ENCODE measurements at places on chromosomes 4 and X.

DNA sequence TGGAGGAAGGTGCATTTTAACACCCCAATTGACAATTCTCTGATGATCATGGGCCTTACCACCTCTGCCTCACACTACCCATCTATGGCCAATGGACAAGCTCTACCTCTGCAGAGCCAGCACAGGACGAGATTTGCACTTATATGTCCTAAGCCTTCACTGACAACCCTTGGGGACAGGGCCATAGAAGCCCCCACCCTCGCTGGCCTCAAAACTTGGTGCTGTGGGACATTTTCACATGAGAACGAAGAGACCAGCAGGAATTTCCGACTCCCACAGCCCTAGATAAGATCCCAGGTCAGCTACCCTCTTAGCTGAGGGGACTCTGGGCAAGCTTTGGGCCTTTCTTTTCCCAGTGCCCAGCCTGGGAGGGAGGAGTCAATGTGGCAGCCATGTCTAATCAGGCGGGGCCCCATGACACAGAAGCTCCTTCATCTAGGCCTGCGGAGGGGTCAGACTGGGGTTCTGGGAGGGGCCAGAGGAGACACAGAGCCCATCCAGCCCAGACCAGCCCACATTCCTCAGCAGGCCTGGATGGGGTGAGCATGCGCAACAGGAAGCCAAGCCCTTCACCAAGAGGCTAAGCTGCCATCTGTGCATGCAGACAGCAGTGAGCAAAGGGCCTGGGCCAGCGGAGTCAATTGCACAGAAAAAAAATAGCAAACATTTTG, 12.1 kb downstream of the PJA1 start:
- DNase-seq, result no peak

DNA sequence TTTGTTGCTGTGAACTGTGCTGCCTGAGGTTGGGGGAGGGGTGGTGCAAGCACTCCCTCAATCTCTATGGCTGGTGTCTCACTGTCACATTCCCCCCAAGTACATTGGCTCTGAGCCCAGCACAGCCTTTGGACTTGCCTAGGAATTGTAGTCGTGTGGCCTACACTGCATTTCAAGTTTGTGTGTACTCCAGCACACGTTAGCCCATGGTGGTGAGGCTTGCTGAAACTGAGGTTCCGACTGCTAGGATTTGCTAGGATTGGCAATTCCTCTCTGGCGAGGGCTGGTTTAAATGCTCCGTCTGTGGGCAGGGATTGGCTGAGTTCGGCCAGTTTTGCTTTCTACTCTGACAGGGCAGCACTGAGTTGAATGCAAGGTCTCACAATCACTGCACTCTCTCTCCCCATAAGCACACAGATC, 121.7 kb upstream of the CXXC4 start:
- peak; percentile 39 for DNase-seq

DNA sequence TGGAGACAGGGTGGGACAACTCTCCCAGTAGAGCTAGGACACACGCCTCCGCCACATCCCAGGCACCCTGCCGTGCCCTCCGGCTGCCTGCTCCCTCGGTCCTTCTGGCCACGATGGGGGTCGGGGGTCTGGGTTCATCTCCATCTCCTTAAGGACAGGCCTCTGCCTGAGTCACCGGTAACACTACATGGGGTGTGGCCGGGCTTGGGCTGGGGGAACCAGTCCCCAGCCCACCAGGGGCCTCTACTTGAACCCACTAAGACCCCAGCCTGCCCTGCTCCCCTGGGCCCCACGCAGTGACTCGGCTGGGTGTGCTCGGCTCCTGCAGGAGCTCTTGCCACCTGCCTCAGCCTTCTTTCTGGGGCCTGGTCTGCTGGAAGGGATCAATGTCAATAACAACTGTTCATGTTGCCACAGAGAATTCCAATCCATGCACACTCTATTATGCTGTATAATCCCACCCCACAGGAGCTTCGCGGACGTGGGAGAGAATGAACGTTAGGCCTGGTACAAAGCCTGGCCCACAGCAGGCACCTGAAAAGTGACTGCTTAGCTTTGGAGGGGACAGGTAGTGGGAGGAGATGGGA, 177.7 kb upstream of the PSAPL1 start:
- no peak for DNase-seq

DNA sequence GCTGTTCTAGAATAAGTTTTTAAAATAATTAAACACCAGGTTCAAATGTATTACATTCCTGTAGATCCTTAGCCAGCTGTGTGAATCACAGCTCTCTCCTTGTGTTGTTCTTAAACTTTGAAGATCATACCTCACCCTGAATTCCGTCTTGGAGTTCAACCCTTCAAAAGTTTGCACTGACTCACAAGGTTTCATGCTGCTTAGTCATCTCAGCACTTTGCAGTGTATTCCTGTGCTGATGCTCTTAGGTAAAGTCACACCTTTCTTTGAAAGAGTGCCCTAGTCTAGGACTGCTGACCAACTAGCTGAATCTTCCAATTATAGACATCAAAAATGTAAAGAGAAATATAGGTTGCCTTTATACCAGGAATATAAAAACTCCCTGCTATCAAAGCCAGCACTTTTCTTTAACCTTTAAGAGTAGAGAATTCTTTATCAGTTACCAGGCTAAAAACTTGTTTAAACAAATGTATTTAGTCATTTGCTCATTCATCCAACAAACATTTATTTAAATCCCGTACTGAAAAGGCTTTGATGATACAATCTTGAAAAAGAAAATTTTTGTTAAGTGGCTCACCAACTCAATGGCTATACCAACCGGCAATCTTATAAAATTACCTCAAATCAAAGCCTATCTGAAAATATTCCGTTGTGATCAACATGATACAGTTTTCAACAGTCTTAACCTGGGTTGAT, 169.7 kb downstream of the RAP1GDS1 start:
- DNase-seq, result no peak

GRCh38 chr4:24809376-24809775, 14.0 kb downstream of the SOD3 start:
- DNase-seq, result no peak

DNA sequence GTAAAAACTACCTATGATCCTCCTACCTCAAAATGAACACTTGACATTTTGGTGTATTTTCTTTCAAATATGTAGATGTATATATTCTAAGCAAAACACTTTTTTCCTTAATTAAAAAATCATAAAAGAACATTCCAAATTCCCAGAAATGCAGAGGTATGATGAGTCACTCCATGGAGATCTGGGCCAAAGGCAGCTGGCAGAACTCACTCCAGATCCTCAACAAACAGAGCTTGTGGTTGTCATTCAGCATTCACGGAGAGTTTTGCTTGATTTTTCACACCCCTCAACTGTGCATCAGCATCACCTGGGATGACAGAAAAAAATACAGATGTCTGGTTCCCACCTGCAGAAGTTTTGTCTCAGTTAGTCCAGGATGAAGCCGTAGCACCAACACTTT, 144.6 kb downstream of the KIT start:
- DNase-seq, result no peak

DNA sequence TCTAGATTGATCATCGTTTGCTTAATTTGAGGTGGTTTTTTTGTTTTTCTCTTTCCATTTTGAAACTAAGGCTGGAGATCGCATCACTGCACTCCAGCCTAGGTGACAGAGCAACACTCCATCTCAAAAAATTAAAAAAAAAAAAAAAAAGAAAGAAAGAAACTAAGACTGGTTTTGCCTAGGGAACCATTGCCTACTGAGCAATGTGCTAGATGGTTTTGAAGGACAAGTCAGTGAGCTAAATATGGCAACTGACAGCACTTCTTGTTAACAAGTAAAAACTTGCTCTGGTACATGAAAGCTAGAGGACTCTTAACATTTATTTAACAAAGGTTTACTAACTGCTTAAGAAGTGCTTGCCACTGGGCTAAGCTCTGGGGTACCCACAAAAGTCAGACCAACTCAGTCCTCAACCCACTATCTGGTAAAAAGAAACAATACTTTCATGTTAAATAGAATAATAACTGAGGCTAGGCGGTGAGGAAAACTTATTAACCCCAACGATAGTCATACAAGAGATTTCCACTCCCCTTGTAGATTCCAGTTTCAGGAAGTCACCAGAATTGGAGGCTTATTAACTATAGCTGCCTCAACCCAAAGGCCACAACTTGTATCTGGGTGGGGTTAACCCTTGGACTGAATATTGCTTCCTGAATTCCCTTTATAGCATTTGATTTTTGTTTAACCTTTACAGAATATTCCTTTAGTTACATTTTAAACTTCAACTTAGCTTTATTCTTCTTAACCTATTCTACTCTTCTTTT, 111.6 kb downstream of the FRYL start:
- no peak for DNase-seq

GRCh38 chr4:6875431-6875831, 34.2 kb upstream of the TBC1D14 start:
- no peak for DNase-seq

GRCh38 chr4:107599841-107600240, 120.2 kb downstream of the PAPSS1 start:
- no peak for DNase-seq

- DNase-seq, result no peak
Observed at GRCh38 chrX:36436361-36436760, 516.8 kb downstream of the CFAP47 start.

DNA sequence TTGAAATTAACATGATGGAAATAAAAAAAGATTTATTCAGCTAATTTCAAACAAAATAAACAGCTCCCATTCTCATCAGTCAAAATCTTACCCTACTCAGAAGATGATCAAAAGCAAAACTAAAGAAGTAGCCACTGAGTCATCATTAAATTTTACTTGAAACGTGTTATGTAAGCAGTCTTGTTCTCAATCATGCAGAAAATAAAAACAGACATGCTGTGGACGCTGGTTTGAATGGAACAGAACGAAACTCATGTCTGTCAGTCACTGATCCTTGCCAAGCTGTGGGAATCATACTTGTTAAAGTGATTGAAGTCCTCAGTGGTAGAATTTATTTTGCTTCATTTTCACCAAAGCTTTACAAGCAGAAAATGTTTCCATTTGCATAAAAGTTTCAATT, 77.2 kb upstream of the TLR3 start:
- DNase-seq, result no peak

DNA sequence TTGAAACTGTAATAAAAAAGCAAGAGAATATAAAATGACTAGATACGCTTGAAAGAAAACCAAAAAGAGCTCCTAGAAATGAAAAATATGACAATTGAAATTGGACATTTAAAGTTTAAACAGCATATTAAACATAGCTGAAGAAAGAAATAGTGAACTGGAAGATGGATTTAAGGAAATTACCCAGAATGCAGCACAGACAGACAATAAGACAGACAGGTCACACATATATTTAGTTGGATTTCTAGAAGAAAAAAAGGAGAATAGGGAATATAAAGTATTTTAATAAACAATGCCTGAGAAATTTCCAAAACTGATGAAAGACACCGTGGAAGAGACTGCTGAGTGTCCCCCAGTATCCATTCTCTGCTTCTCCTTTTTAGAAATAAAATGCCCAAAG, 6.6 kb downstream of the DUSP9 start:
- no peak for DNase-seq

DNA sequence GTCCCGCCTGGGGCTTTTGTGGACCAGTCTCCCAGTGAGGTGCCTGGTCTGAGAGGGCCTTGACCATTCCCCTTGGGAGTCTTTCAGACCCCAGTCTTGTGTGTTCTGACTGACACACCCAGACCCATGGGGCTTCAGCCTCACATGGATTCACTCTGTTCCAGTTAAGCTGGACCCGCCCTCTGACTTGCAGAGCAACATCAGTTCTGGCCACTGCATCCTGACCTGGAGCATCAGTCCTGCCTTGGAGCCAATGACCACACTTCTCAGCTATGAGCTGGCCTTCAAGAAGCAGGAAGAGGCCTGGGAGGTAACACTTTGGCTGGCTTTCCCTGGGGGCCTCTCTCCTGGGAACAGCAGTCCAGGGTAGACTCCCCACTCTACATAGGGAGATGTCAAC, 6.8 kb downstream of the IL9R start:
- no peak for DNase-seq

GRCh38 chrX:21638311-21638710, 19.8 kb downstream of the KLHL34 start:
- DNase-seq, result no peak
